ENCODE measurements at places on chromosomes 5 and 9. TPM values are rescaled to one million over a fixed set of nuclear protein-coding genes. Genes with fewer than 3 reads are reported as not detected.

DNA sequence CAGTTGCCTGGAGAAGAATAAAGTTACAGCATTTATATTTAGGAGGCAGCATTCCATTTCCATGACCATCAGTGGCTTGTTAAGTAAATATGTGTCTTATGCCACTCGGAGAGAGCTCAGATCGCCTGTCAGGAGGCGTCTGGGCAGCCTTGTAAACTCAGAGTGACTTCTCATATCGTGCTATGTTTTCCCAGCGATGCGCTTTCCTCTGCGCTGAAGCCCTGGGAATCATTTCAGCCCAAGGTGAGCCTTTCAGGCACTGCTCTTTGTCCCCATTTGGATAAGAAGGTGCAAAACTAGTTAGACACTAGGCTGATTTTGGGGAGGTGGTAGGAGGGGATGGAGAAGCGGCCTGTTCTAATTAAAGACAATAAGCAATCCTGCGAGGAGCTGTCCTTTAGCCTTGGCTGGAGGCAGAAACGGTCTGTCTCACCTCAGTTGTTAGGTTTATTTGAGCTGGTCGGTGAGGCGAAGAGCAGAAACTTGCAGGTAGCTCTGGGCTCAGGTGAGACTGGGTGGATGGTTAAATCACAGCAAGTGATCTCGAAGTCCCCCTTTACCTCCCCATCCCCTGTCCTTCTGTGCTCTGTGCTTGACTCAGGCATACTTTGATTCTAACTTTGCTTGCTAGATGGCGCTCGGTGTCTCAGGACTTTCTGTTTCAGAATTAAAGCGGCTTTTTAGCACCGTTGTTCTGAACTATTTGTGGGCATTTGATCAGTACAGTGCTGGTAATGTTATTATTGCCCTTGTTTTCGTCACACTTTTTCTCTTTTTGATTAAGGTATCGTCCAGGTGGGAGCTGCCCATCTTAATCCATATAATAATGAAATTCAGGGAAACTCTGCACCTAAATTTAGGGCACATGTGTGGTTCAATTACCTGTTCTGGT is 24.6 kb downstream of the NR2F1 start:
- no peaks in the 10 kb centered on the region for H3K4me1 ChIP-seq

FASTKD3 gene
- total RNA-seq, result 11.4 TPM

SLC6A7 gene
- 5.0 TPM for total RNA-seq

DMRT2 gene
- total RNA-seq, result 8.7 TPM

RANBP6 gene
- 9.9 TPM for total RNA-seq

DNA sequence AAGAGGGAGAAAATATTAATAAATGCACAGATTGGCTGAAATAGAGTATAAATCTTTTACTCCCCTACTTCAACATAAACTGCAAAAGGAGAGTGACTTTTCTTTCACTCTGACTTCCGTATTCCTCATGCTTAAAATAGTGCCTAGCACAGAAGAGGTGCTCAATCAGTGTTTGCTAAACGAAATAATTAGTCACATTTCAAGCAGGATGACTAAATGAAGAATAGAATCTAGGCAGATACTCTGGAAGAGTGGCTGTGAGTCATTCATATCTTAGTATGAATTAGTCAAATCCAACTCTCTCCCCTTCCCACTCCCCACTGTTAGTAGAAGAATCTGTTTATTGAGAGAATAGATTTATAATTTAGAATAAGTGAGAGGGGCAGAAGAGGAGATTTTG is 4.8 kb downstream of the CD274 start:
- H3K4me3 ChIP-seq, result no peak overlapping the region
- H3K27me3 ChIP-seq, result no peaks in the 10 kb centered on the region
- H3K4me1 ChIP-seq, result no peaks in the 10 kb centered on the region
- no peaks in the 10 kb centered on the region for H3K36me3 ChIP-seq
